ENCODE measurements at places on chromosomes 1 and 21. TPM values are rescaled to one million over a fixed set of nuclear protein-coding genes. Genes with fewer than 3 reads are reported as not detected.

- no peak overlapping the region for H3K4me3 ChIP-seq
- no peaks in the 10 kb centered on the region for H3K36me3 ChIP-seq
- no peak overlapping the region for H3K27ac ChIP-seq
- H3K27me3 ChIP-seq, result no peaks in the 10 kb centered on the region
- no peaks in the 10 kb centered on the region for H3K4me1 ChIP-seq
These were observed 160.9 kb upstream of the PROX1 start for GRCh38 chr1:213826891-213827290.

Gene DPYD
- total RNA-seq, result 54.0 TPM

Gene ANKRD35
- 0.26 TPM for total RNA-seq

GRCh38 chr1:24421502-24421901, 5.9 kb downstream of the NIPAL3 start:
- H3K27ac ChIP-seq, result no peak overlapping the region
- peaks cover 8% of the 10 kb centered on the region for H3K4me1 ChIP-seq
- peaks cover 71% of the 10 kb centered on the region for H3K36me3 ChIP-seq
- DNase-seq, result no peak
- no peak overlapping the region for H3K4me3 ChIP-seq
- no peaks in the 10 kb centered on the region for H3K27me3 ChIP-seq

DNA sequence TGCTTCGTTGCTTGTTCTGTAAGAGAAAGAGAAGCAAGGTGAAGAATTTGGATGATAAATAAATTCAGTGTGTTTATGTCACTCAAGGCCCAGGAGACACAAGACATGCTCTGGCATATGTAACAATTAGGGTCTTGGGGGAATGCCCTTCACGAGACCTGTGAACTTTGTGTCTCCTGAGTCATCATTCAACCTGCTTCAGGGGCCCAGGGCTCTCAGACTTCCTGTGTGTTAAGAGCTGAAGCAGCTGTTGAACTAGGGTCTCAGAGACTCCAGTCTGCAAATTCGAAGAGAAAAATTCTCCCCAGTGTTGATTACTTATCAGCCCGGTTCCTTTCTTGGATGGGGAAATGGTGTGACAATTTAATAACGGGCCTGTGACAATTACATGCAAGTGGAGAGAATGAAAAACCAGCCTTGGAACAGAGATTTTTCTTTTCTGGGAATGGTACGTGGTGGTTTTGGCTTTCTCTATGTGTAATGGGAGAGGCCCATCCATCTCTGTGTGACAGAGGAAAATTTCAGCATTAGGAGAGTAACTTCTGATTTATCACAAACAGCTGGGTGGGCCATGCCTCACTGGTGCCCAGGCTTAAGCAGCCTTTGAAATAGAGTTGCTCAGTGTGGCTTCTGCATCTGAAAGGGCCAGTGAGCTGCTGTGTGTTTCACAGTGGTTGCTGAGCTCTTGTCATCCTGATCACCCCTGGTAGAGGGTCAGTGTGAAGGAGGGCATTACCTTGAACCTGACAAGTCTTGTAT, 22.4 kb downstream of the HUNK start:
- H3K4me1 ChIP-seq, result no peaks in the 10 kb centered on the region
- no peak overlapping the region for H3K4me3 ChIP-seq

DNA sequence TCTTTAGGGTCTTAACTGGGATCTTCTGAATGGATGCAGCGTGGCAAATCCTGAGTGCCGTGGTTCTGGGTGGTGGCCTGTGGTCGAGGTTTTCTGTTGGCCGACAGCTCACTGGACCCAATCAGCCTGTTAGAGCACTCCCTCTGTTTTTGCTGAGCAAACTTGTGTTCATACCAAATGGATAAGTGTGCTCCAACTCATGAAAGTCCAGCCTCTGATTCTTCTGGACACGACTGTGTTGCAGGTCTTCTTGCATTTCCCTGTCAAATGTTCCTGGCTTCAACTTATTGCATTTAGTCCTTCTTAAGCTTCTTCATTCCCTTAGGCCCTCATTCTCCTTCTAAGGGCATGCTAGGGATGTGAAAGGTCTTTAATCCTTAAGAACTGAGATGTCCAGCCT, 63.7 kb downstream of the AJAP1 start:
- no peak overlapping the region for H3K4me3 ChIP-seq
- DNase-seq, result no peak
- H3K27ac ChIP-seq, result no peak overlapping the region
- H3K36me3 ChIP-seq, result no peaks in the 10 kb centered on the region
- H3K4me1 ChIP-seq, result no peaks in the 10 kb centered on the region

Gene ARMH1
- 15.7 TPM for total RNA-seq

Gene S100A14
- not detected for total RNA-seq
